T follicular helper cell (primary cell): ENCODE measurements at places on chromosomes 4 and X.

- DNase-seq, result no peak
Observed at GRCh38 chr4:15717086-15717485, 14.2 kb downstream of the BST1 start.

- DNase-seq, result no peak
Observed at GRCh38 chr4:33975995-33976394, 2268.3 kb downstream of the ARAP2 start.

DNA sequence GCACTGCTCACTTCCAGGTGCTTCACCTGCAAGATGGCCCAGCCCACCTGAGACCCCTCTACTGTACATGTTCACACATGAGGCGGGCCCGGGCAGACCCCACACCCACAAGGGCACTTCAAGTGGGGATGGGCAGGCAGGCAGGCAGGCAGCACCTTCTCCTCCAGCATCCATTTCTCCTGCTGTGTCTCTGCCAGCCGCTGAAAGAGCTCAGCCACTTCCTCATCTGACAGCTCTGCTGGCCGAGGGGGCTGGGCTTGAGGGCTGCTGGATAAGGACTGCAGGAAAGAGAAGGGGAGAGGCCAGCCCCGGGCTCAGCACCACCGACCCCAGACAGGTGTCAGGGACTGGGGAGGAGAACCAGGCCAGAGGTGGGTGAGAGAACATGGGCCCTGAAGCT is 4.4 kb upstream of the KCND1 start:
- DNase-seq, result no peak

GRCh38 chrX:19870710-19871490 is 16.5 kb downstream of the SH3KBP1 start:
- no peak for DNase-seq
